ENCODE measurements at places on chromosomes 2 and 18.

- no peak for DNase-seq
Observed at GRCh38 chr2:64624108-64624610, 29.6 kb downstream of the SERTAD2 start.

GRCh38 chr2:171972329-171972982, 27.3 kb upstream of the METAP1D start:
- DNase-seq: no peak

DNA sequence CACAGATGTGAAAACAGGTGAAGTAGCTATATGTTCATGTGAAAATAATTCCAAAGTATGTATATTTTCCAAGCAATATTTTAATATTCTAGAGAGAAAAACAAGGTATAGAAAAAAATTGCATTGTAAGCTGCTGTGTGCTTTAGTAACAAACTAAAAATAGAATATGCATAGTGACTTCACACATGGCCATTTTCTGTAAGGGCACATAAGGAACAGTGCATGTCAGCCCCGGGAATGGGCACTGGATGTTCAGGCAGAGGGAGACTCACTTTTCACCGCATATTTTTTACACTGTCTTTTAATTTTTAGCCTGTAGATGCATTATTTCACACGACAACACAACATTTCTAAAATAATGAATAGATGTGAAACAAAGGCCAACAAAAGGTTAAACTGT, 46.0 kb downstream of the CMPK2 start:
- DNase-seq: no peak

DNA sequence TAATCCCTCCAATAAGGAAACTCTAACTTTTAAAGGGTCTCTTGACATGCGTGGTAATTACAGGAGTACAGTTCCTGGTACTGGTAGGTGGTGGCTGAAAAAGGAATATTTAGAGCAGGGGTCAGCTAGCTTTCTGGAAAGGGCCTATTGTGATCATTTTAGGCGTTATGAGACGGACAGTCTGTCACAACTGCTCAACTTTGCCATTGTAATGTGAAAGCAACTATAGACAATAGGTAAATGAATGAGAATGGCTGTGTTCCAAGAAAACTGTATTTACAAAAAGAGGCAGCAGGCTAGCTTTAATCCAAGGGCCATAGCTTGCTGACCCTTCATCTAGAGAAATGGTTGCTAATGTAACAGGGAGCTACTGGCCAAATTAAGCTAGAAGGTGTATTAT, 177.7 kb upstream of the LRRTM1 start:
- no peak for DNase-seq

DNA sequence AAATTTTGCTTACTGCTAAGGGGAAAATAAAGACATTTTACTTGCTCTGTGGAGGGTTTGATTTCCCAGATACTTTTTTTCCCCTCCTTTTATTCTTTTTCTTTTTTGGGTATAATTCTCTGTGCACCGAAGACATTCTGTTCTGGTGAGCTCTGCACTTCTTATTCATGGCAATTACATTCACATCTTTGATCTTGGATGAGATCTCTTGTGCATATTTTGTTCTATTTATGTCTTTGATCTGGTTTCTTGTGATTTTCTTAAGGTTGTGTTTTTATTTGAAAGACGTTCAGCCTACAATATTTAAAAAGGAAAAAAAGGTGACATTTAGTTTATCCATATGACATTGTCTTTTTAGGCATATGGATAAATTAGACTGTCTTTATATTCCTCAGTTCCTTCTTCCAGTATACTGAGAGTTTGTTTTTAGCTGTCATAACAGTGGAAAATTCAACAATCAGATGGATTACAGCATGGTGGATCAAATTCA, 33.7 kb upstream of the EPHA4 start:
- DNase-seq: no peak

DNA sequence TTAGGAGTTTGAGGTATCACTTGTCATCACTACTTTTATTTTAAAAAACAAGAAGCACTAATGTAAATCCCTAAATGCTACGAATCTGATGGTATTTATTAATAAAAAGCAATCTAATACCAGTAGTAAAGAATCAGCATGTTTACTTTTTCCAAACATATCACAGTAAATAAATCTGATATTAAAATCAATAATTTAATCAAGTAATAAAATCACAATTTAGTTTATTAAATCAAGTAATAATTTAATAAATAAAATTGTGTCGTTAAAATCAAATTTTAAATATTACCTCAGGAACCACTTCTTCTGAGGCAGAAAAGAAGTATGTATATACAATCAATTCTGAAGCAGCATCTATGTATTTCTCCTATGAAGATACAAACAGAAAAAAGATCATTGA, 18.0 kb downstream of the TMX3 start:
- no peak for DNase-seq

DNA sequence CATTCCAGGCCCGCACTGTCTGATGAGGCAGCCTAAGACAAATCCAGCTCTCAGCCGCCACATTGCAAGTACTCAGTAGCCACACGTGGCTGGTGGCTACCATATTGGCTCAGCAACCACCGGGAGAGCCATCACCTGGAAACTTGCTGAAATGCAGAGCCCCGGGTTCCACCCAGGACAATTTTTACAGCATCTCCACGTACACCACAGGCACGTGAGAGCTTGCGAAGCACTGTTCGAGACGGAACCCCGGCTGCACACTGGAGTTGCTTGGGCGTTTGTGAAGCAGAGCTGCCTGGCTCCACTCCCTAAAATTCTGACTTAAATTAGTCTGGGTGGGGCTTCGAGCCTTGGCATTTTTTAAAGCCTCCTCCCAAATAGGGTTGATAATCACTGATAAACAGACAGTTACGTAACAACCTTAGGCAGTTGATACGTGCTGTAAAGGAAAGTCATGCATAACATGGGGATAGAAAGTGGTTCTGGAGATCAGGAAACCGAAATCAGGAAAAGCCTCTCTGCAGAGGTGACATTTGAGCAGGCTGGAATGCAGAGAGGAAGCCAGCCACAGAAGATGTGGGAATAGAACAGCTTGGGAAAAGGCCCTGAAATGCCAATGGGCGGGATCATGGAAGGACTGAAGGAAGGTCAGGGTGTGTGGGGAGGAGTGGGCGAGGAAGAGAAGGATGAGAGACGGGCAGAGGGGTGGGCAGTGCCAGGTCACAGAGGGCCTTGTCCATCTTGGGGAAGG, 6.2 kb downstream of the ASAP2 start:
- DNase-seq: no peak

DNA sequence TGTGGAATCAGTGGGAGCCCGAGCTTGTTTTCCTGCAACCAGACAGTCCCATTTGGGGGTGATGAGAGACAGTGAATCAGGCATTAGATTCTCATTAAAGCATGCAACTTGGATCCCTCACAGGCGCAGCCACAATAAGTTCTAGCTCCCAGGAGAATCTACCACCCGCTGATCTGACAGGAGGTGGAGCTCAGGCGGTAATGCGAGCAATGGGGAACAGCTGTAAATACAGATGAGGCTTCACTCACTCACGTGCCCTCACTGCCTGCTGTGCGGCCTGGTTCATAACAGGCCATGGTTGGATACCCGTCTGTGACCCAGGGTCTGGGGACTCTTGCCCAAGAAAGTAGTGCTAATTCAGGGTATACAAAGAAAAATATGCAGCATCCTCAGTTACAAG, 144.8 kb upstream of the RGPD4 start:
- no peak for DNase-seq

- DNase-seq: peak; percentile 57
Observed at GRCh38 chr2:12325806-12326205, 390.9 kb upstream of the TRIB2 start.

DNA sequence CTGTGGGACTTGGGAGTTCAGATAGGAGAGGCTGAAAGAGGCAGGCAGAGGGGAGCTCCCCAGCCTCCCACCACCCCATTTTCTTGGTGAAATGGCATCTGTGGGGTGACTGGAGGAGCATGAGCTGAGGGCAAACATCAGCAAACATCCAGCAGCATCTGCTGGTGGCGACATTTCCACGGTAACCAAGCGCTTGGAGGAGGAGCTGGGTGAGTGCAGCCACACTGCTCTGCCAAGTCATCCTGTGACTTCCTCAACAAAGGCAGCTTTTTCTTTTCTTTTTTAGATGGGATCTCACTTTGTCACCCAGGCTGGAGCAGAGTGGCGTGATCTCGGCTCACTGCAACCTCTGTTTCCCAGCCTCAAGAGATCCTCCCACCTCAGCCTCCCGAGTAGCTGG, 5.6 kb downstream of the TXNL4A start:
- DNase-seq: no peak

DNA sequence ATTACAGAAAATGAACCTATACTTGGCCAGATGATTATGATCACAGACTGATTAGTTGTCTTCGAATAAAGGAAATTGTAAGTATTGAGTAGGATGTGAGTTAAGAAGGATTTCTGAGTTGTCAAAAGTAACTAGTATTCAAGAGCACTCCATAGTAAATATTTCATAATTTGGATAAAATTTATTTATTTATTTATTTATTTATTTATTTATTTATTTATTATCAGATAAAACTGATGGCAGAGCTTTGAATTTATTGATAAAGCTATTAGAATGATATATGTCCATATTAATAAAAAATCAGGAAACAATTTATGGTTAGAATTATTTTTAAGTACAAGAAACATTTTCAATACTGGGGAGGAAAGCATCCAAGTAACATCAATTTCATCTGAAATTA, 1634.1 kb downstream of the LRP1B start:
- DNase-seq: no peak

GRCh38 chr2:76731157-76731556, 791.0 kb downstream of the LRRTM4 start:
- DNase-seq: no peak

DNA sequence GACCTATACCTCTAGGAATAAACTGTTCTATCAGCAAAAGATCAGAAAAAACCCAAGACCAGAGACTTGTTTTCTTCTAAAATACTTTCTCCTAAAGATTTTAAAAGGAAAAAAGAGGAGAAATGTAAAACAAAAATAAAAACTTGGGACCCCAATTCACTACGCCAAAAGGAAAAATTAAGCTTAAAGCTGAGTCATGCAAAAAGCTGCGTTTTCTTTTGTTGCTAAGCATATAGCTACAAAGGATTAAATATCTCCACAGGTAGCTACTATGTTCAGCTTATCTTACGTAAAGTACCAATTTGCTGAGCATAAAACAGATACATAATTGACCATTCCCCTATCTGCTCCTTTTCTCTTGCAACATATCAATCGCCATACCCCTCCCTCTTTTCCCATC, 950.0 kb upstream of the NXPH2 start:
- DNase-seq: no peak

- DNase-seq: no peak
Observed at GRCh38 chr2:140895378-140895777, 1235.4 kb downstream of the LRP1B start.

Measured in HTR-8/SVneo (cell line).